ENCODE measurements at places on chromosomes 6 and 20. TPM values are rescaled to one million over a fixed set of nuclear protein-coding genes. Genes with fewer than 3 reads are reported as not detected.

Gene CAGE1
- 0.13 TPM for total RNA-seq

Gene CLVS2
- total RNA-seq = not detected

Gene CTCFL
- total RNA-seq = not detected

Gene TBC1D32
- 2.3 TPM for total RNA-seq

Gene CGA
- not detected for total RNA-seq
